ENCODE measurements at places on chromosomes 6 and 20.

- no peak for DNase-seq
Observed at GRCh38 chr6:46279874-46280273, 109.1 kb upstream of the ENPP5 start.

DNA sequence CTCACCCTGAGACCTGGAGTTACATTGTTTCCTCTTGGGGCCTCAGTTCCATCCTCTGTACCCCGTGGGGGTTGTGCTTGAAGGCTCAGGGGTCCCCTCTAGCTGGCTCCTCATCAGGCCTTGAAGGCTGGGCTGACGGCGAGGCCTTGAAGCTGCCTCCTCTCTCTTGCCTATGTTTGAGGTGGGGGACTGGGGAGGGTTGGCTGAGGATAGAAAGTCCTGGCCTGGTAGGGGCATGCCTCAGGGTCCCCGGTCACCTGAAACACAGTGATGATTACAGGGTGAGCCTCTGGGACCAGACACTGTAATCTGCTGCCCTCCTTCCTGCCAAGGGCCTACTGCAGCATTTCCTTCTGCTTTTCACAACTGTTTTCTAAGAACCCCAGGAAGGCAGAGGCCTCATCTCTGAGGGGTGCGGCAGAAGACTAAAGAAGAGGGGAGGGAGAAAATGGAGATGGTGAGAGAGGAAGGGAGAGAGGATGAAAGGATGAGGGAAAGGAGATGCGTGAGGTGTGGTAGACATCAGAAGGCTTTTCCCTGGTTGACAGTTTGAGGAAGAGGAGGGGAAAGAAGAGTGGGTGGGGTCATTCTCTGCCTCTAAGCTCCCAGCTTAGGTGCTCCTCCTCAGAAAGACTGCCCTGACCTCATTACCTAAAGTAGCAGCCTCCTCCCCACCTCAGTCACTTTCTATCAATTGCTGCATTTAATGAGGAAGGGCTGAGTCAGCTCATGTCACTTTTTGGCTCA is 29.7 kb downstream of the VEGFA start:
- DNase-seq: no peak

GRCh38 chr20:48288930-48289507 is 503.7 kb upstream of the SULF2 start:
- no peak for DNase-seq

- no peak for DNase-seq
Observed at GRCh38 chr6:139862311-139862710, 487.9 kb upstream of the CITED2 start.

DNA sequence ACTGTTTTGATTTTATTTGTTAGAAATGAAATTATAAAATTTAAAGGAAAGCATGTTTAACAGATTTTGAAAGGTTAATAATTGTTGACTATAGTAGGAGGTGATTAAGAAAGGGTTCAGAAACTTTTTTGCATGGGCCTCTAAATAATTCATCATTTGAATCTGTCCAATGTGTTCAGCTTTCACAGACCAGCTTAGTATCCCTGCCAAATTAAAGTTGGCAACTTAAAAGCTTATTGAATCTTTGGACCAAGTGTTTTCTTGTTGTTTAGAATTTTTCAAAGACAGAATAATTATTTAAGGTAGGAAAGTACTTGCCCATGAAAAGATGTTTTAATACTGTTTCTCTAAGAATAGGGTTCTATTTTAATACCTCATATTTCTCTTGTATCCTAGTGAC is 466.0 kb downstream of the GJA1 start:
- DNase-seq: no peak

DNA sequence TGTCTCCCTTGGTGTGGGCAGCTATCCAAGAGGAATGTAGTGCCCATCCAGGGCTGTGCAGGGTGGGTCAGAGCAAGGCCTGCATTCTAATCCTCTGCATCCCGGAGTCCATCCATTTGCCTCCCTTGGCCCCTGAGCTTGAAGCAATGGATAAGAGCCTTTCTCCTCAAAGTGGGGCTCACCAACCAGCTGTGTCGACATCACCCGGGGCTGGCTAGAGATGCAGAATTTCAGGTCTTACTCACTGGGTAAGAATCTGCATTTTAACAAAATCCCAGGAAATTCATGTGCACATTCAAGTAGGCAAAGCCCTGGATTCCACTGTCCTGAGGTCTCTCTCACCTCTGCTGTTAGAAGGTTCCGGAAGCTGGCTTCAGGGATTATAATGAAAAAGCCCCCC is 95.3 kb downstream of the MDGA1 start:
- DNase-seq: no peak

GRCh38 chr6:152100183-152100618 is 292.7 kb downstream of the ESR1 start:
- no peak for DNase-seq

DNA sequence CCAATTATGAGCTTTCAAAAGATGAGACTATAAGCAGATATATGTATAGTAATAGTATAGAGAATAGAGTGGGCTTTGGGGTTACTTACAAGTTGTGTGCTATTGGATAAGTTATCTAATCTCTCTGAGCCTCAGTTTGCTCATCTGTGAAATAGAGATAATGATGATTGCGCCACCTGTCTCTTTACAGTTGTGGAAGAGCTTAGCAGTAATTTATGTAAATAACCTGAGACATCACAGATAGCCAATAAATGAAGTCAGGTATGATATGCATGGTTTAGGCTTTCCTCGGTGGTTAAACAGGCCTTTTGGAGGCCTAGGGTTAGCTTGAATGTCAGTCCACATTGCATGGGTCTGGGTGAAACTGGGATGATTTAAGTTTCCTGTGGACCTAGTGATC is 29.8 kb upstream of the SCUBE3 start:
- DNase-seq: no peak

- DNase-seq: no peak
Observed at GRCh38 chr6:31489086-31489485, 8.9 kb upstream of the MICB start.

DNA sequence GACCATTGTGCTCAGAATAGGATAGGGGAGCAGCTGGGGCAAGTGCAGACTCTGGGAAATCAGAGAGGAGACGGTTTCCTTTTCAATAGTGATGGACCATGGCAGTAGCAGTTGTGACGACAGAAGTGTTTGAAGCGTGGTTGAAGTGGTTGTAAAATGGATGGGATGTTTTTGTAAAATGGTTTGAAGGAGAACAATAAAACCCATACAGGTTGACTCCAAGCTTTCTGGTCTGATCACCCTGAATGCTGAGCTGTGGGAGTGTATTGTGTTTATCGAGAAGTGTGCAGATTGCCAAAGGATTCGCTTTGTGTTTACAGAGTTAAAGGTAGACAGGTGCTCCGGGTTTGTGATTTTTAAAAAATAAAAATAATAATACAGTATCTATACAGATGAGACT is 255.2 kb upstream of the SULF2 start:
- no peak for DNase-seq

- no peak for DNase-seq
Observed at GRCh38 chr6:127842562-127842961, 58.3 kb downstream of the THEMIS start.

GRCh38 chr6:136710877-136711552 is 81.3 kb downstream of the MAP3K5 start:
- DNase-seq: no peak

- DNase-seq: peak; percentile 65
Observed at GRCh38 chr20:63957690-63958441, 1.6 kb upstream of the UCKL1 start.

GRCh38 chr6:144215402-144215931 is 65.2 kb downstream of the STX11 start:
- DNase-seq: peak; percentile 41

- no peak for DNase-seq
Observed at GRCh38 chr6:33373960-33374910, 17.4 kb upstream of the KIFC1 start.

DNA sequence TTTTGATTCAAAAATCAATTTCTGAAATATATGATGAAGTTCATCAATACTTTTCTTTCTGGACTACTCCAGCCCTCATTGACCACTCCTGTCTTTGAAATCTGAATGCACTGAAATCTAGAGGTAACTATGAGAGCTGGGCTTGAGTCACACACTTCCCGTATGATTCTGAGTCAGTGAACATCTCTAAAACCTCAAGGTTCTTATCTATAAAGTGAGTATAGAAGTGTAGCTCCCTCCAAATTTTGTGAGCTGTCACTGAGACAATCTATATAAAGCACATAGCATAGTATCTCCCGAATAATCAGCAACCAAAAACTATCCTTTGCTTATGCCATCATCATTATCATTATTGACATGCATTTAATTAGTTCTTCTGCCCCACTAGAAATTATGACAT is 182.4 kb downstream of the TSHZ2 start:
- no peak for DNase-seq

DNA sequence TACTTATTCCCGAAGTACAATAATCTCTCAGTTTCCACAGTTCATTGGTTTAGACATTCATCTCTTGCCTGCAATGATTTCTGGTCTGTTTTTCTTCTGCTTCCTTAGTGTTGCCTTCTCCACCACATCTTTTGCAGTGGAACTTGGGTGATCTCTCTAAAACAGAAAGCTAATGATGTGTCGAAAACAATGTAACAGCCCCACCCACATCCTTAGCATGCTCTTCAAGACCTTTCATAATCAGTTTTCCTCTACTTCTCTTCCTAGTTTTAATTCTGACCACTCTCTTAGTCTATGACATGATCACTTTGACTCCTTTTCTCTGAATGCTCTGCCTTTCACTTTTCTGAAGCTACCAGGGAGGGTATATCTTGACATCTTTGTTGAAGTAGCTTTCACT is 1007.9 kb upstream of the CITED2 start:
- no peak for DNase-seq

GRCh38 chr6:133899556-133899955 is 10.6 kb downstream of the TCF21 start:
- DNase-seq: no peak

- no peak for DNase-seq
Observed at GRCh38 chr6:30323806-30324205, 2.9 kb upstream of the TRIM39 start.

DNA sequence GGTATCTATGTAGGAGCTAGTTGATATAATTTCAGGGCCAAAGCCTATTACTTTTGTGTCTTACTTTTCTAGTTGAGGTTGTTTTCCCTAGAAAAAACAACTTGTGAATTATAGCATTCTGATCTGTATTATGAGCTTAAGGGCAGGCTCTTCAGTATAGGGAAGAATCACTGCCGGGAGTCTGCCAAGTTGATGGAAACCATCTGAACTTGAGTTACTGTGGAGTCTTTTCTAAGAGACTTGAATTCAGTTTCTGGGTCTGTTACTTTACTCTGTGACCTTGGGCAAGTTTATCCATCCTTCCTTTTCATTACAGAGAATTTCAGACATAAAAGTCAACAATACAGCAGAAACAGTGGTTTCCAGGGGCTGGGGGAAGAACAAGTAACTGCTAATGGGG is 2.1 kb upstream of the CASS4 start:
- no peak for DNase-seq

- no peak for DNase-seq
Observed at GRCh38 chr6:148199584-148199983, 143.1 kb upstream of the SASH1 start.

DNA sequence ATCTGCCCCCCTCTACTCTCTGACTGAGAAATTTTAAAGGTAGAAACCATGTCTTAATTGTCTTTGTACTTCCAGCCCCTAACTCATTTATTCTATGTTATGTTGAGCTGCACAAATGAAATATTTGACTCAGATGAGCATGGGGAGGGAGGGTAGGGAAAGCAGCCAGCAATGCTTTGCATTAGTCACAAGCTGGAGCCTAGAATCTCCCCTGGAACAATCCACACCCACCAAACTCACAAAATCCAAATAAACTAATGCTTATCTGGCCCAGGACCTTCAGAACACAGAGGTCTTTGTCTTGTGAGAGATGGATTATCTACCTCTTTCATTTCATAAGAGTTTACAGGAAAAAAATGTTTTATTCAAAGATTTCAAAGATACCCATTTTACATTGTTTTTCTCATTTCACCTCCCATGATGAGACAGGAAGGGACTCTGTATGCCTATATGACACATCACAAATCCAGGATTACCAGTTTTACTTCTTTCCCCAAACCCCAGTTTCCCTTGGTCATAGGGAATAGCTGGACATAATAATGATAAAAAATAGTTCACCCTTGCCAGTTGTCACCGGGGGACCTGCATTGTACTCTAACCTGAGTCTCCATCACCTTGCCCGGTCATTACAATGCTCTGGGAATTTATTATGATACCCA is 466.9 kb downstream of the KIF16B start:
- no peak for DNase-seq

DNA sequence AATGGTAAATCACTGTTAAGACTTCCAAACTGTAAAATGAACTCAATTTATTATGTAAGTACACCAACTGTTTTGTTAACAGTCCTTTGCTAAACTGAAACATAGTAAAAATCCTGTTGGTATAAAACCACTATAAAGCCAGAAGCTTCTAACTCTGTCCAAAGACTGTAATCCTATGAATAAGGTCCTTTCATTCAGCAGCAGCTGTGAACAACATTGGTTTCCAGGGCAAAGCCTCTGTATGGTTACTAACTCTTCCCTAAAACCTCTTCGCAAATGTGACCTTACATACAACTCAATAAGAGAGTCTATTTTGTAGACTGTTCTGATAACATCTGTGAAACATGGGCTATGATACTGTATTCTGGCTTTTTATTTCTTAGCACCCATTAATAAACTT is 40.1 kb downstream of the NUP153 start:
- no peak for DNase-seq

- DNase-seq: peak; percentile 86
Observed at GRCh38 chr6:137811121-137811915, 55.7 kb upstream of the TNFAIP3 start.

DNA sequence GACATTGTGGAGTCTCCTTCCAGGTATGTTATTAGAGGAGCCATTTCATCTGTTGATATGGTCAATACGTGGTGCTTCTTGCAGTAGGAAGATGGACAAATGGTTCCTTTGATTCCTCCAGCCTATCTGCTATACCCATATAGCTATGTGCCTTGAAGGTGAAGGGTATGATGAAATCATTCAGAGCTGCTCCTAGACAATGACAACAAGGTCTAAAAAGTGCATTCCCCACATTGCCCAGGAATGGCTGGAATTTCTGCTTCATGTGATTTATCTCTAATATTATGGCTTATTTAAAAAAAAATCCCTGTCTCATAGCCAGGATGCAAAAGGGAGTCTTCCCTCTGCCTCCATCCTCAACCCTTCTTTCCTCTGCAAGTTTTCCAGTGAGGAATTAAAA is 14.1 kb downstream of the DAAM2 start:
- no peak for DNase-seq

- DNase-seq: no peak
Observed at GRCh38 chr6:156658966-156659821, 118.0 kb upstream of the ARID1B start.

DNA sequence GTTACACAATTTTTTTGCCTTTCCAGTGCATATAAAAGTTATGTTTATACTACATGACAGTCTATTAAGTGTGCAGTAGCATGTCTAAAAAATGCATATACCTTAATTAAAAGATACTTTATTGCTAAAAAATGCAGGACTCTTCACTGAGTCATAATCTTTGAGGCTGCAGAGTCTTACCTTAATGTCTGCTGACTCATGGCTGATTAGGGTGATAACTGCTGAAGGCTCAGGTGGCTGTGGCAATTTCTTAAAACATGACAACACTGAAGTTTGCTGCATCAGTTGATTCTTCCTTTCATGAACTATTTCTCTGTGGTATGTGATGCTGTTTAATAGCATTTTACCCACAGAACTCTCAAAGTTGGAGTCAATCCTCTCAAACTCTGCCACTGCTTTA is 19.1 kb downstream of the ZSCAN23 start:
- DNase-seq: no peak

- DNase-seq: no peak
Observed at GRCh38 chr20:49256261-49256660, 21.6 kb downstream of the ZNFX1 start.

- DNase-seq: peak; percentile 3
Observed at GRCh38 chr20:8216375-8217200, 84.5 kb downstream of the PLCB1 start.

- DNase-seq: peak; percentile 13
Observed at GRCh38 chr6:148846778-148847761, 100.2 kb downstream of the UST start.
